Spleen (tissue), 13 donors: ENCODE measurements at places on chromosomes 16 and 17. TPM values are rescaled to one million over a fixed set of nuclear protein-coding genes. Genes with fewer than 3 reads are reported as not detected.

Gene RASD1
- 9.7 TPM for total RNA-seq

Gene NPIPB9
- 7.2 TPM for total RNA-seq

Gene DNAH9
- 0.23 TPM for total RNA-seq

Gene TNFRSF12A
- 7.5 TPM for total RNA-seq

Gene HBM
- 1.9 TPM for total RNA-seq
